LNCaP clone FGC (cell line): ENCODE measurements at places on chromosomes 12 and 14.

GRCh38 chr12:69688021-69688420 is 11.1 kb downstream of the BEST3 start:
- no peak for DNase-seq

DNA sequence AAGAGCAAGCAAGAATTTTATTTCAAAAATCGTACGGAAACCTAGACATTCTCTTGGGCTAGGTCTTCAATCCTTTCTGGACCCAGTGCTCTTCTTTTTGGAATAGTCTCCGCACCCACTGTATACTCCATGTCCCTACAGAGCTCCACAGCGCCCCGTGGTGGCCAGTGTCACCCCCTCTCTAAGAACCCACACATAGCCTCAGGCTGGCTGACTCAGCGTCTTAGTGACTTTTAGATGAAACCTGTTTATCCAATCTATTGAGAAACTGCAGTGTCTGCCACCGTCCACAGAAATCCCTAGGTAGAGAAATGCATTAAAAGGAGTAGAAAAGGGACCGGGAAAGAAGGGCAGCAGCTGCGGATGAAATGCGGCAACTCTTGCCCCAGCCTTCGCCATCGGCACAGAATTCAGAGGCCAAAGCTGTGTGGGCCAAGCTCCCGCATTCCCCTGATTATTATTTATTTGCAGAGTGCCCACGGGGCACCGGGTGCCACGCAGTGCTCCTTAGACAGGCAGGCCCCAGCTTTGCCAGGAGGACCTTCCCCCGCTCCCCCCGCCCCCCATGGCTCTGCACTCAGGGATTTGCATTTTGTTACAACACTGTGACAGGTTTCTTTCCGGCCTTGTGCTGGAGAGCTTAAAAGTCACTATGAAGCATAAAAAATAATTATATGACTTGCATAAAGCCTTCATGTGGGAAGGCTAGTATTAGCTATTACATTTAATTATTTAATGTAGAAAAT is 170.1 kb upstream of the FKBP4 start:
- DNase-seq, result no peak

DNA sequence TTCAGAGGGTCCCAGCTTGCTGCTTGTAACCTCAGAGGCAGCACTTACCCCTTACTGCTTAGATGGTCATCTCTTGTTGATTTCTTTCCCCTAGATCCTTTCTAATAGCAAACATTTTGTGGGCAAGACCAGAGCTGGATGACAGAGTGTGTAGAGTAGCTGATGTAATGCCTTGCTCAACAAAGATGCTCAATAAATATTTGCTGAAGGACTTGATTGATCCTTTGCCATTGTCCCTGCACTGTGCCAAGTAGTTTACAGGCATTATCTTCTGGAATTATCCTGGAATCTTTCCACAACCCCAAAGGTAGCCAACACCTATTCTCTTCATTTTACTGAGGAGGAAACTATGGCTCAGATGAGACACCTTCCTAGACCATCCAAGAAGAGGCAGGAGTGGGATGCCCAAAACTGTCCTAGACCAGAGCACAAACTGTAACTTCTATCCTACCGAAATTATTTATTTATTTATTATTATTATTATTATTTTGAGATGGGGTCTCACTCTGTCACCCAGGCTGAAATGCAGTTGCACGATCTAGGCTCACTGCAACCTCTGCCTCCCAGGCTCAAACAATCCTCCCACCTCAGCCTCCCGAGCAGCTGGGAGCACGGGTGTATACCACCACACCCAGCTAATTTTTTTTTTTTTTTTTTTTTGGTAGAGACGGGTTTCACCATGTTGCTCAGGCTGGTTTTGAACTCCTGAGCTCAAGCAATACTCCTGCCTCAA is 1.4 kb downstream of the MMAB start:
- DNase-seq, result peak; percentile 79

DNA sequence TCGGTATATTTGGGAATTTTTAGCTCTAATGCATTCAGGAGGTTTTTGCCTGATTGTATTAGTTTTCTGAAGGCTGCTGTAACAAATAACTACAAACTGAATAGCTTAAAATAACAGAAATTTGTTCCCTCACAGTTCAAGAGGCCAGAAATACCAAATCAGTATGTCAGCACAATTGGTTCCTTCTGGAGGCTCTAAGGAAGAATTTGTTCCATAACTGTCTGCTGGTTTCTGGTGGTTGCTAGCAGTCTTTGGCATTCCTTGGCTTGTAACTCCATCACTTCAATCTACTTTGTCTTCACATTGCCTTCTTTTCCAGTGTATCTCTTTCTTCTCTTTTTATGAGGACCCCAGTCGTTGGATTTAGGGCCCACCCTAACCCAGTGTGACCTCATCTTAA is 21.3 kb downstream of the TMTC3 start:
- DNase-seq, result no peak

- no peak for DNase-seq
Measured at GRCh38 chr14:35844494-35844893, 18.4 kb downstream of the BRMS1L start.

- no peak for DNase-seq
Measured at GRCh38 chr14:30252151-30252550, 306.8 kb upstream of the G2E3 start.

DNA sequence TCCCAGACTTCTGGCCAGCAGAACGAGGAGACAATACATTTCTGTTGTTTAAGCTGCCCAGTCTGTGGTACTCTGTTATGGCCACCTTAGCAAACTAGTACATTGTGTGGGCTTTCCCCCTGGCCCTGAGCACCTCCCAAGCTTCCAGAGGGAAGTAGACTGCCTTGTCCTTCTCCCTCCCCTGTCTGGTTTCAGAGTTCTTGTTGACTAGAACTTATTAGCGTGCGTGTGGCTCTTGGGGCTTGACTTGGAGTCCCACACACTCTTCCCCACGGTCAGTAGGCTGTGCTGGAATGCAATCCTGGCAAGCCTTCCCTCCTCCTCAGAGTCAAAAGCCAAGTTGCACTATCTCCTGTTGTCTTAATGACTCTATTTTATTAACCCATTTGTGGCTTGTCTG is 27.7 kb downstream of the FBLN5 start:
- DNase-seq, result no peak

DNA sequence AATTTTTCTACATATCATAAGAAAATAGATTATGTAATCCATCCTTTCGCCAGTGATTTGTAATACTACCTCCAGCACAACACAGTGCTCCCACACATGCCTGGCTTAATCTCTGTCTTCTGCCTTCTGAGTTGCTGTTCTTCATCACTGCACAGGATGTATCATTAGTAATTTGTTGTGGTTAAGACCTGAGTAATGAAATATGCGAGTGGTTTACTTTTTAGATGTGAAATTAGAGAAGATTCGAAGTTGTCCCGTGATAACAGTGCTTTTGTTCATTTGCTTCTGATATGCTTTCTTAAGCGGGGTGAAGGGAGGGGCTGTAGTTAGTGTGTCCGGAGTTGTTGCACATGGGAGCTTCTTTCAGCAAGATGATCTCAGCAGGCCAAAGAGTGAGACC is 18.1 kb downstream of the KRT85 start:
- no peak for DNase-seq

GRCh38 chr12:68327896-68328295 is 4.3 kb downstream of the MDM1 start:
- DNase-seq, result no peak

DNA sequence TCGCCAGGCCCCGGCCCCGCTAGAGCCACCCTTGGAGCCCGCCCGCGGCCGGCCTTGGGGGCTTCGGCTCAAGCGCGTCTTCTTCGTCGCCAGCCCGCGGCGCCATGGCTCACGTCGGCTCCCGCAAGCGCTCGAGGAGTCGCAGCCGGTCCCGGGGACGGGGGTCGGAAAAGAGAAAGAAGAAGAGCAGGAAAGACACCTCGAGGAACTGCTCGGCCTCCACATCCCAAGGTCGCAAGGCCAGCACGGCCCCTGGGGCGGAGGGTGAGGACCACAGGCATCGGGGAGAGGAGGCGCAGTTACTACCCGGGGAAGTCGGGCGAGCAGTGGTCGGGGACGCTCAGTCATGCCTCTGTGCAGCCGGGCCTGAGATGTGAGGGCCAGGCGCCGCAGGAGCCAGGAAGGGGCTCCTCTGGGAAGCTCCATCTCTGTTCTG is 573 bp downstream of the ARL6IP4 start:
- no peak for DNase-seq

GRCh38 chr12:12445165-12445881 is 88.4 kb downstream of the BORCS5 start:
- no peak for DNase-seq

DNA sequence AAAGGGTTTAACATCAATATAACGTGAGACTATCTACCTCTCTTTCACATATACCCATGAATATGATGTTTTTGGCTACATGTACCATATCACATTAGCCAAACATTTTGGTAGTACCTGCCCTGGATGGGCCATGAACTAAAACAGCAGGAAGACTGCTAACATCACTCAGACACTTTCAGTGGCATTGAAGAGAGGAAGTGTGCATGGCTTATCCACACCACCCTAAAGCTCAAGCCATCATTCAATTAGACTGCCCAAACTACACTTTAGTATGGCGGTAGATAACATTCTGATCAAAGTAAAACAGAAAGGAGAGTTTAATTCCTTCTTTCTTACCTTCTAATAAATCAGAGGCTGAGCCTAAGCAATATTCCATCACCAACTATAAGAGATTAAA is 103.0 kb downstream of the PEBP1 start:
- DNase-seq, result no peak

DNA sequence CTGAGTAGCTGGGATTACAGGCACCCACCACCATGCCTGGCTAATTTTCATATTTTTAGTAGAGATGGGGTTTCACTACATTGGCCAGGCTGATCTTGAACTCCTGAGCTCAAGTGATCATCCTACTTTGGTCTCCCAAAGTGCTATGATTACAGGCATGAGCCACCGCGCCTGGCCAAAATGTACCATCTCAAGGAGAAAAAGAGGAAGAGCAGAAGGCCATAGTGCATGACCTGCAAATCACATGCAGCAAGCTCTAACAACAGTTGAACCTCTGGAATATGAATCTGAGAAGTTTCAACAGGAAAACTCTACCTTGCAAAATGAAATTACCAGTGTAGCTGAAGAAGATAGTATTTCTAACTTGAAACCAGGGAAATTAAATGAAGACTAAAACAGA is 17.1 kb upstream of the SERPINA1 start:
- DNase-seq, result no peak

DNA sequence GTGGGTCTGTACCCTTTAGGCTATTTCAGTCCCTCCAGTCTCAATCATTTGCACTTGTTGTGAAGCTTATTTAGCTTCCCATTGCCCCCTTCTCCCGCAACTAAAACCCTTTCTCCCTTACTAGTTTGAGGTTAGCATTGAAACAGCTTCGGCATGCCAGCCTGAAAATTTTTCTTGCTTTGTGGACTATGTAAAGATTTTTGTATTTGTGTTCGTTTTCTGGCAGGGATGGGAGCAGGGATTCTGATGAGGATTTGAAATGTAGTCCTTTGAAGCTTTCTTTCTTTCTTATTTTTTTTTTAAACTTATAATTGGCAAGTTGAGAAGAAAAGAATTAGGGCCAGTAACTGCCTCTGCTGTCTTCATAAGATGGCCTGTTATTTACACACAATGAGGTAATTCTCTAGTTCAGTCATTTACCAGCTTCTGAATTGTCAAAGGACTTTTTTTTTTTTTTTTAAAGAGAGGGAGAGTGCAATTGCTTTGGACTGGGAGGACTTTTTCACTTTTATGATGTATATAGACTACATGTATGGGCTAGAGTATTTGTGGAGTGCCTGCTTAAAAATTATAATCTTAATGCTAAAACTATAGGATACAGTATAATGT is 29.0 kb downstream of the PALS1 start:
- no peak for DNase-seq

DNA sequence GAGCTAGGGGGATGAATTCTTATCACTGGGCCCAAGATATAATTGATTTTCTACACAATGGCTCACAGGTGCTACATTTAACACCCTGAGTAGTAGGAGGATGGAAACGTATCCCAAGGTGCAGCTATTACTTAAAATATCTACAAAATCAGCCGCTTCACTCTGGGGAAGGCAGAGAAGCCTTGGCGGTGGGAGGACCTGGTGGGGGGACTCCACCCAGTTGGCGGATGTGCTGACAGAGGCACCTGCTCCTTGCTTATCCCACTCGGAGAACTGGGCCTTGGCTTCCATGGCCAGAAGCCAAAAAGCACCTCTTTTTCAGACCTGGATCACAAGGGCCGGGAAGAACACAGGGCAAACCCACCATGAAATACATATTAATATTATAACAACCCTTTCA is 106.3 kb downstream of the OTX2 start:
- no peak for DNase-seq

DNA sequence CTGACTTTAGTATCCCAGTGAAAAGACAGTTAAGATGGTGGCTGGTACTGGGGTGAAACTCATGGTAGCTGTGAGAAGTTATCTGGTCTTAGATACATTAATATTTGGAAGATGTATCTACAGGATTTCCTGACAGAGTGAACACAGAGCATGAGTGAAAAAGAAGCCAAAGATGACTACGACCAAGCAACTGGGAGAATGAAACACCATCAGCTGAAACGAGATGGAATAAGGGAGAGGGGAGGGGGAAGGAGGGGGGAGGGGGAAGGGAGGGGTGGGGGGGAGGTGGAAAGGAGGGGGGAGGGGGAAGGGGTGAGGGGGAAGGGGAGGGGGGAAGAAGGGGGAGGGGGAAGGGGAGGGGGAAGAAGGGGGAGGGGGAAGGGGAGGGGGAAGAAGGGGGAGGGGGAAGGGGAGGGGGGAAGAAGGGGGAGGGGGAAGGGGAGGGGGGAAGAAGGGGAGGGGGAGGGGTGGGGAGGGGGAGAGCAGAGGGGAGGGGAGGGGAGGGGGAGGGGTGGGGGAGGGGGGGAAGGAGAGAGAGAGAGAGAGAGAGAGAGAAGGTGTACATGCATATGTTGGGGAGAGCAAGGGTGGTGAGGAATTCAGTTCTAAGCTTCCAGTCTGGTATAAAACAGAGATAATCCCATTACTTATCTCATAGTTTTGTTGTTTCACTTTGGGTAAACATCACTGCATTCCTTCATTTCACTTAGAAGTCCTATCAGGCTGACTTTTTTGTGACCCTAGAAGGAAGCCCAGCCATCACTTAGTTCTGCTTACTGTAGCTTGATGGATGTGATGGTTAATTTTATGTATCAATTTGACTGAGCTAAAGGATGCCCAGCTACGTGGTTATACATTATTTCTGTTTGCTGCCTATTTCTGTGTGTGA is 73.9 kb downstream of the SPPL3 start:
- DNase-seq, result no peak

DNA sequence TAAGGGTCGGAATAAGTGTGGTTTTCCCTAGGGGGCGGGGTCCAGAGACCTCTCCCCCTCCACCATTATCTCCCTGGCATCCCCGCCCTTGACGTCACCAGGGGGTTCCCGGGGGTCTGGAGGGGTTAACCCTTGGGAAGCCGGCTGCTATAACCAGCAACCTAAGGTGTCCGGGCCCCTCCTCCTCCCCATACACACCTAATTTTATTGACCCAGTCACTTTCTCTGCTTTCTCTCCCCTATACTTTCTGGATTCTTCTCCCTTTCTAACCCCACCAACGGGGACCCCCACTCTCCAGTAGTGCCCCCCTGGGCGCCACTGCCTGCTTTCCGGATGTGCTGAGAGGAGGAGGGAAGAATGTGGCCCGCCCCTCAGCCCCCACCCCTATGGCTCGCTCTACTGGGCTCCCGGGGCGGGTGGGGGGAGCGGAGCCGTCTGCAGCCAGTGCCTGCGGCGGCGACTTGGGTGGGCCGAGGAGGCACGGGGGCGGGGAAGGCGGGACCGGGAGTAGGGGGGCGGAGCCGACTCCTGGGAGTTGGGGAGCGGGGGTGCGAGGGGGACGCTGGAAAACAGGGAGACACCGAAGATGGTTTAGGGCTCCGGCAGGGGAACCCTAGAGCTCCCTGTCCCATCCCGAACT is 1.8 kb downstream of the GLI1 start:
- no peak for DNase-seq
